ENCODE measurements at places on chromosomes 5 and 9.
A peak's percentile ranks its signal among the peaks of the same experiment; 100 is the strongest.

DNA sequence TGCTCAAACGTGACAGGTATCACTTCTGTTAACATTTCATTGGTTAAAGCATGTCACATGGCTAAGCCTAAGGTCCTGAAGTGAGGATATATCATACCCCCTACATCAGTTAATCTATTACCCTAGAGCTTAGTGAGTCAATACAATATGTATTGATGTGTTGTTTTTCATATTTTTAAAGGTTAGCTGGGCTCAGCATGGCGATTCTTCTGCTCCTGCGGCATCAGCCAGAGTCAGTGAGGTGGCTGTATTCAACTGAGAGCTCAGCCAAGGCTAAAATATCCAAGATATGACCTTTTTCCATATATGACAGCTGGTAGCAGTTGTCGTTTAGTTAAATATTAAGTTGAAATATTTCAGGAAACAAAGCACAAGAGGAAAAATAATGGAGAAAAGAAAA lies 38.5 kb upstream of the MPDZ start:
- DNase-seq, result no peak

GRCh38 chr9:101460965-101461364 lies 25.4 kb upstream of the ALDOB start:
- no peak for DNase-seq

DNA sequence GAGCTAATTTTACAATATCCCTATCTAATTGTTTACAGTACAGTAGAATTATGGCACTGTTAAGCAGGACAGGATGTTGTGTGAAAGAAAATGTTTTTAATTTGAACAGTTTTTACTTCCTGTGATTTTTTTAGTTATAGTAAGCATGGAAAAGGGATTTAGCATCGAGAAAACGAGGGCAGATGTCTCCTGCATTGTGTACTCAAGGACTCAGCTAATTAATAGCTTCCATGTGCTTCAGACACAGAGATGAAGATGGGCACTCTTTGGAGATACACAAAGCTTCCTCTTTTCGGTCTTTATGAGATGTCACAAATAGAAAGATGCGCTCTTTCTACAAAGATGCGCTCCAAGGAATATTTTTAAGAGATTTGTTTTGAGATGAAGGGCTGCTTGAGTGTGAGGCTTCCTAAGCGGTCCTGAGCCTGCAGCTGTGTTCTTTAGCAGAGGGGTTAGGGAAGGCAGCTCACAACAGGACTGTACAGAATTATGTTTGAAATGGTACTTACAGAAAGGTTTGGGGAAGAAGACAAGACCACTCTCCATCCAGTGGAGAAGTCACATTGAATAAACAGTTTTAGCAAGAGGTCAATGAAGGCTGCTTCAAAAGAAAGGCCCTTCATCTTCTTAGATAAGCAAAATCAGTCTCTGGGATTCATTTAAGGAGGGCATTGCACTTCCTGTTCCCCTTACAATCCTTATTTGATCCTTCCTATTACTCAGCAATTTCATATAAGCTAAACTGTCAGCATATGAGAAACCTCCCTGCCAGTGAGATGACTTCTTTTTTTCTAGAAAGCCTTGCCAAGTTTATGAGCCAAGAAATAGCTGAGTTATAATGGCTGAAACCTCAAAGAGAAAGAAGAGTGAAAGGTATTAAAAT lies 311.5 kb downstream of the EFNA5 start:
- no peak for DNase-seq

DNA sequence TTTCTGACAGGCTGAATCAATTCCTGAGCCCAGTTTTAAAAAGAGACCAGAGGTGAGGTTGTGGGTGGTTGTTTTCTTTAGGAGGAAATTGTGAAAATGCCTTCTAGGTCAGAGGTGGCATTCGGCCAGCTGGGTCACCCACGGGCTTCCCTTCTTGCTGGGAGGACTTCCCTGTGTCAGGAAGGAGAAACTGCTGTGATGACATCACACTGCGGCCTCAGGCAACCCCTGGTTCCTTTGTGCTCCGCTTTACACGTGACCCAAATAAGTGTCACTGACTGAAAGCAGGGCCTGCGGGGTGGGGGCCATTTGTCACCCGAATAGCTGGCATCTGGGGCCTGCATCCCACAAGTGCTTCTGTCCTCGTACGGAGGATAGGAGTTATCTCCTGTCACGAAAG lies 39.7 kb downstream of the FABP6 start:
- DNase-seq, result peak; percentile 43

DNA sequence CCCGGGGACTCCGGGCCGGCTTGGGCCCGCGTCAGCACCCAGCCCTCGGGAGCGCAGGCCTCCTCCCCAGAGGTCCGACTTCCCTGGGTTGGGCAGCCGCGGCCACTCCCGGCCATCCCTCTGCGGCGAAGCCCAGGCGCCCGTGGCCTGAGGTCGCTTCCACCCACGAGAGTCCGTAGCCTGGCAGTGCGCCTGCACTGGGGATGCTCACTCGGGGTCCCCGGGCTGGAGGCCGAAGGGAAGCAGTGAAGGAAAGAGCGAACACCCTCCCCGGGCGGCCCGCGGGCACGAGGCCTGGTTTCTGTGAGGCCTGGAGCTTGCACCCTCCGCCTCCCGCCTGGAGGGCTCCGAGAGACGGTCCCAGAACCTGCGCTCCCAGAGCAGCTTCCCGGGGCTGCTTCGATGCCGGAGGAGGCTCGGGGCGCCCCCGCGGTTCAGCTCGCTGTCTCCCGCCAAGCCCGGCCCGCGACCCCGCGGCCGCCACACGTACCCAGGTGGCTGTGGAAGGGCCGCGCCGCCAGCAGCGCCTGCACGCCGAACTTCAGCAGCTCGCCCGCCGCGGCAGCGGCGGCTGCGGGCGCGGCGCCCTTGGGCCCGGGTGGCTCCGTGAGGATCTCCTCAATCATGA lies 607 bp downstream of the BARX1 start:
- no peak for DNase-seq

GRCh38 chr5:81878333-81878732 lies 93.5 kb upstream of the ATG10 start:
- no peak for DNase-seq

DNA sequence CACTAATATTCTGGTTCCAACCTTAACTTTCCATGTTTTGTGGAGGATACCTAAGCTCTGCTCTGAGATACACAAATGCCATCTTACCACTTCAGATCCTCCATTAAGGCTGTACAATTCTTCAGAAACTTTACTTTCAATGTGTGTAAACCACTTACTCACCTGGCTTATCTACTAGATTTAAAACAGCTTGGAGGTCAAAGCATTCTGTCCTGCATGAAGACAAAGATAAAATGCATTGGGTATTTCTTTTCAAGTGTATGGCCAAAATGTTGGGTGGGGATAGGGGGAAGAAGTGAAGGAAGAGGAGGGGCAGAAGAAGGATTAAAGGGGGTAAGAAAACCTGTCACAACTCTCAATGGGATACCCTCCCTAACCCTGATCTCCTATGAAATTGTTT lies 939 bp downstream of the GOLGA1 start:
- DNase-seq, result no peak

All from HFFc6 (cell line).